Heart left ventricle (tissue), 16 donors: ENCODE measurements at places on chromosomes 6 and 20. TPM values are rescaled to one million over a fixed set of nuclear protein-coding genes. Genes with fewer than 3 reads are reported as not detected.

Gene SFTA2
- not detected for total RNA-seq

Gene PKIB
- not detected for total RNA-seq

Gene SLC22A7
- total RNA-seq: not detected

Gene ZBTB46
- total RNA-seq: 14.4 TPM

- H3K27me3 ChIP-seq: no peaks in the 10 kb centered on the region
- H3K36me3 ChIP-seq: no peaks in the 10 kb centered on the region
- H3K27ac ChIP-seq: no peak overlapping the region
- DNase-seq: no peak
Observed at GRCh38 chr6:111938710-111939109, 65.5 kb upstream of the FYN start.

GRCh38 chr20:53818457-53819177 is 225.0 kb upstream of the ZNF217 start:
- H3K36me3 ChIP-seq: no peaks in the 10 kb centered on the region
- H3K4me1 ChIP-seq: no peaks in the 10 kb centered on the region
- H3K4me3 ChIP-seq: no peak overlapping the region

GRCh38 chr6:52975580-52975979 is 19.5 kb downstream of the GSTA4 start:
- H3K36me3 ChIP-seq: no peaks in the 10 kb centered on the region
- no peak for DNase-seq
- H3K27ac ChIP-seq: no peak overlapping the region
